Natural killer cell treated with Interleukin-12 subunit alpha and Interleukin-12 subunit beta and Interleukin-15 and Interleukin-18, amount 100 ng/mL, for 72 hours (primary cell): ENCODE measurements at places on chromosomes 7 and 10. TPM values are rescaled to one million over a fixed set of nuclear protein-coding genes. Genes with fewer than 3 reads are reported as not detected.
A peak's percentile ranks its signal among the peaks of the same experiment; 100 is the strongest.

- no peak overlapping the region for H3K27ac ChIP-seq
- no peaks in the 10 kb centered on the region for H3K36me3 ChIP-seq
- peaks cover under 1% of the 10 kb centered on the region for H3K4me1 ChIP-seq
These were observed 43.6 kb upstream of the MXI1 start for GRCh38 chr10:110163841-110164240.

DNA sequence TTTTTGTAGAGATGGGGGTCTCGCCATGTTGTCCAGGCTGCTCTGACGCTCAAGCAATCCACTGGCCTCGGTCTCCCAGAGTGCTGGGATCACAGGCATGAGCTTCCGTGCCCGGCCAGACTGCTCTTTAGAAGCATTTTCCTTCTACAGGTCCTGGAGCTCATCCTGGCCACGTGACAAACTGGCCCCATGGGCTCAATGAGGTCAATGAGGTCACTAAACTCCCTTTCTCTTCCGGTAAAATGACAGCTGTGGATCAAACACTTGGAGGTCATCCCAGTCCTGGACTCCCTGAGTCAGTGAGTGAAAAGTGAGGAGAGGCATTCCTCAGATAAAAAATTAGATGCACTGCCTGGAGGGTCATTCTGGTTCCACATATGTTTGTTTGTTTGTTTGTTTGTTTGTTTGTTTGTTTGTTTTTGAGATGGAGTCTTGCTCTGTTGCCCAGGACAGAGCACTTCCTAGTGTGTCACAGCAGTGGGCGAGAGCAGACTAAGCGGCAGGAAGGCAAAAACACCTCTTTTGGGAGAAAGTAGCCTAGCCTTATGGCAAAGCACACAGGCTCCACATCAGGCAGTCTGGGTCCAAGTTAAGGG, 134.9 kb downstream of the TNS3 start:
- no peaks in the 10 kb centered on the region for H3K27me3 ChIP-seq
- H3K4me1 ChIP-seq, result no peaks in the 10 kb centered on the region
- H3K36me3 ChIP-seq, result no peaks in the 10 kb centered on the region
- no peak overlapping the region for H3K27ac ChIP-seq

ANKRD30A gene
- total RNA-seq, result not detected

GRCh38 chr10:58480321-58480720, 32.4 kb upstream of the BICC1 start:
- DNase-seq, result no peak
- peaks cover 8% of the 10 kb centered on the region for H3K27me3 ChIP-seq

GRCh38 chr7:76278540-76278939, 23.9 kb upstream of the HSPB1 start:
- H3K36me3 ChIP-seq, result no peaks in the 10 kb centered on the region
- no peak overlapping the region for H3K27ac ChIP-seq
- H3K4me3 ChIP-seq, result no peak overlapping the region
- peaks cover 19% of the 10 kb centered on the region for H3K4me1 ChIP-seq

DNA sequence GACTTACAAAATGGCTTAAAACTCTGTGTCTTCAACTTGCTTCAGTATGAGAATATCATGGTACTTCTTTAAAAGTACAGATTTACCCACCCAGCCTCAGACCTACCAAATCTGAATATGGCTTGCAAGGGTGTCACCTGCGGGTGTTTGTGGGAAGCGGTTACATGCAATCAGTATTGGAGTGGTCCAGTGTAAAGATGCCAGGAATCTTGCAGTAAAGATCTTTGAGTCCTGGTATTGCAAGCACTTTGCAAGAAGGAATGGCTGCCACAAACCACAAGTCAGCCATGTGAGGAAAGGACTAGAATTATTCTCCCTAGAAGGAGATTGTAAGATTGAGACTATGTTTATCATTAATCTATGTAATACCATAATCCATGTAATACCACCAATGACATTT, 115.1 kb downstream of the PON1 start:
- DNase-seq, result no peak
- H3K36me3 ChIP-seq, result no peaks in the 10 kb centered on the region
- H3K4me3 ChIP-seq, result no peak overlapping the region
- peaks cover 8% of the 10 kb centered on the region for H3K27me3 ChIP-seq
- no peaks in the 10 kb centered on the region for H3K4me1 ChIP-seq
- no peak overlapping the region for H3K27ac ChIP-seq

- peak overlapping the region; percentile 65 for H3K27ac ChIP-seq
- peaks cover 5% of the 10 kb centered on the region for H3K36me3 ChIP-seq
- no peaks in the 10 kb centered on the region for H3K27me3 ChIP-seq
- no peak overlapping the region for H3K4me3 ChIP-seq
- DNase-seq, result peak; percentile 38
These were observed 30.3 kb downstream of the ZNF775 start for GRCh38 chr7:150409300-150410030.

GRCh38 chr10:105409370-105409769, 768.3 kb downstream of the SORCS3 start:
- H3K27ac ChIP-seq, result no peak overlapping the region
- H3K36me3 ChIP-seq, result peaks cover 6% of the 10 kb centered on the region
- no peaks in the 10 kb centered on the region for H3K4me1 ChIP-seq
- no peak for DNase-seq

- H3K36me3 ChIP-seq, result peaks cover 15% of the 10 kb centered on the region
- peak overlapping the region; percentile 85 for H3K4me3 ChIP-seq
- H3K27ac ChIP-seq, result peak overlapping the region; percentile 96
- H3K27me3 ChIP-seq, result no peaks in the 10 kb centered on the region
These were observed 4.6 kb downstream of the ARPC1B start for GRCh38 chr7:99379043-99379577.

NSMCE4A gene
- total RNA-seq, result 65.4 TPM

GRCh38 chr10:129945064-129945463, 19.0 kb downstream of the EBF3 start:
- H3K4me1 ChIP-seq, result no peaks in the 10 kb centered on the region
- no peak overlapping the region for H3K4me3 ChIP-seq
- no peaks in the 10 kb centered on the region for H3K36me3 ChIP-seq
- no peak for DNase-seq

GRCh38 chr10:71635251-71635866, 84.2 kb downstream of the C10orf105 start:
- H3K4me1 ChIP-seq, result peaks cover 6% of the 10 kb centered on the region
- H3K27ac ChIP-seq, result no peak overlapping the region
- H3K36me3 ChIP-seq, result no peaks in the 10 kb centered on the region
- H3K4me3 ChIP-seq, result no peak overlapping the region

ACTL6B gene
- not detected for total RNA-seq

GRCh38 chr7:76403780-76404494, 5.6 kb downstream of the SSC4D start:
- H3K4me1 ChIP-seq, result no peaks in the 10 kb centered on the region
- H3K4me3 ChIP-seq, result no peak overlapping the region
- DNase-seq, result no peak
- H3K27me3 ChIP-seq, result no peaks in the 10 kb centered on the region

DNA sequence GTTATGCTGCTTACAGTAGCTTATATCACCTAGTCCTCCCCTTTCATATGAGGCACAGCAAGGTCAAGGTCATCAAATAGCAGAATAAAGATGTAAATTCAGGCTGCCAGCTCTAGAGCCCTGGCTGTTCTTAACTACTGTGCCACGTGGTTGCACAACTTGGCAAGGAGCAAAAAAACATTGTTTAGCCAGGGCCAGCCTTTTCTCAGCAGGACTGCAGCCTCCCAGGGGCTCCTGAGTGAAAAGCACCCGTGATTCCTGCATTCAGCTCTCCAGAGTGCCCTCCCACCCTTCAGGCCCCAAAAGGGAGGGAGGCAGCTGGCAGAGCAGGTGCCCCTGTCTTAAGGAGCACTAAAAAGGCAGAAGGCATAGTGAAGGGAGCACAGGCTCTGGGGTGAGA, 31.8 kb upstream of the TM9SF3 start:
- peaks cover 44% of the 10 kb centered on the region for H3K36me3 ChIP-seq
- no peak overlapping the region for H3K4me3 ChIP-seq
- H3K4me1 ChIP-seq, result peaks cover 17% of the 10 kb centered on the region

GRCh38 chr10:12353399-12354242, 4.3 kb downstream of the CAMK1D start:
- no peak for DNase-seq
- peaks cover 43% of the 10 kb centered on the region for H3K4me1 ChIP-seq
- H3K4me3 ChIP-seq, result no peak overlapping the region
- no peaks in the 10 kb centered on the region for H3K36me3 ChIP-seq
- no peak overlapping the region for H3K27ac ChIP-seq
- no peaks in the 10 kb centered on the region for H3K27me3 ChIP-seq

SNCG gene
- not detected for total RNA-seq

FAM107B gene
- total RNA-seq, result 226 TPM

- H3K36me3 ChIP-seq, result no peaks in the 10 kb centered on the region
- DNase-seq, result no peak
- no peak overlapping the region for H3K4me3 ChIP-seq
- no peak overlapping the region for H3K27ac ChIP-seq
- peaks cover 12% of the 10 kb centered on the region for H3K27me3 ChIP-seq
- peaks cover 26% of the 10 kb centered on the region for H3K4me1 ChIP-seq
These were observed 95.5 kb downstream of the INPP5A start for GRCh38 chr10:132632851-132633684.

DYNC1I1 gene
- total RNA-seq, result not detected

VDAC2 gene
- 187 TPM for total RNA-seq

- no peaks in the 10 kb centered on the region for H3K36me3 ChIP-seq
- DNase-seq, result no peak
- H3K4me1 ChIP-seq, result no peaks in the 10 kb centered on the region
- H3K27me3 ChIP-seq, result peaks cover 52% of the 10 kb centered on the region
- no peak overlapping the region for H3K4me3 ChIP-seq
These were observed 33.2 kb upstream of the CALU start for GRCh38 chr7:128705891-128706333.

MYPN gene
- not detected for total RNA-seq

DNA sequence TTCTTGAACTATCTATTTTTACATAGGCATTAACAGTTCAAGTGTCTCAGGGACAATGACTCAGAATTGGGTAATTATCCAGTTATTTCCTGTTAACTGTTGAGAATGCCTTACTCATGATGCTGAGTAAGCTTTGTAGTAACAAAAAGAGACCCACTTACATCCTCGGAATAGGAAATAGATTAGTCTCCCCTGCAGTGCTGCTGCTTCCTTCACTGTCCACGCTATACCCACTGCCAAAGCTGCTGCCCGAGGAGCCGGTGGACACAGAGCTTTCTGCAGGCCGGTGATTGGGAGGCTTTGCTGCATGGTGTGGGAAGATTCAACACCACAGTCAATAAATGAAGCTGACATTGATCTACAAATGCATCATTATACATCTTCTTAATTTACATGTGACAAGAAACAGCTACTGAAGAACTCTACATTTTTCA, 357.1 kb downstream of the PCLO start:
- H3K4me3 ChIP-seq, result no peak overlapping the region
- H3K27ac ChIP-seq, result no peak overlapping the region
- no peaks in the 10 kb centered on the region for H3K4me1 ChIP-seq
- no peaks in the 10 kb centered on the region for H3K36me3 ChIP-seq

- peaks cover 7% of the 10 kb centered on the region for H3K4me1 ChIP-seq
- no peak overlapping the region for H3K27ac ChIP-seq
These were observed 33.6 kb downstream of the PLAU start for GRCh38 chr10:73944356-73945100.

- H3K36me3 ChIP-seq, result peaks cover 7% of the 10 kb centered on the region
- H3K4me1 ChIP-seq, result no peaks in the 10 kb centered on the region
These were observed 59.9 kb upstream of the EFCAB10 start for GRCh38 chr7:105640956-105641810.

- peaks cover 53% of the 10 kb centered on the region for H3K36me3 ChIP-seq
- H3K27me3 ChIP-seq, result no peaks in the 10 kb centered on the region
- peak overlapping the region; percentile 2 for H3K4me3 ChIP-seq
- peak overlapping the region; percentile 38 for H3K27ac ChIP-seq
- no peak for DNase-seq
These were observed 256.8 kb downstream of the CELF2 start for GRCh38 chr10:11274452-11274851.

UMAD1 gene
- total RNA-seq, result 11.4 TPM

DNA sequence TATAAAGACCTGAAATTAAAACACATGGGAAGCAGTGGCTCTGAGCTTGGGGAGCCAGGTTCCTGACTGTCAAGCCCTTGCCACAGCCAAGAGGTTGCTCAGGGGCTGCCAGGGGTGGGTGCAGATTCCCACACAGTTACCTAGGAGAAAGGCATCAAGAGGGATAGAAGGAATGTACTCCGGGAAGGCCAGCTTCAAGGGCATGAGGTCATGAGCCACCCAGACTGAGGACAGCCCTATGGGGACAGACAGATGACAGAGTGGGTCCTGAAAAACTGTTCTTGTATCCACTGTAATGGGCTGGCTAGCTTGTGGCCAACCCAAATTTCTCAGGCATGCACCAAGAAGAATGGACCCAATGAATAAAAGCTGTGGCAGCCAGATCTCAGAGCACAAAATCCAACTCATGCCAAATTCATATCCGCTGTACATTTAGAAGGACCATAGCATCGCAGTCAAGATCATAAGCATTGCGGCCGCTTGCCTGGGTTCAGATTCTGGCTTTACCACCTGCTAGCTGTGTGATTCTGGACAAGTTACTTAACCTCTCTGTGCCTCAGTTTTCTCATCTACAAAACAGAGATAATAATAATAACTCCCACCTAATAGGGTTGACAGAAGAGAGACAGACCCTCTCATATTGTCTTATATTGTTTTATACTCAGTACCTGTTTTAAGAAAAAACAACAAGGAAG, 44.9 kb upstream of the KCNMA1 start:
- no peaks in the 10 kb centered on the region for H3K36me3 ChIP-seq
- DNase-seq, result no peak
- no peak overlapping the region for H3K27ac ChIP-seq
- no peaks in the 10 kb centered on the region for H3K4me1 ChIP-seq

GRCh38 chr10:80769700-80770160, 232.0 kb downstream of the SH2D4B start:
- H3K4me3 ChIP-seq, result no peak overlapping the region
- H3K4me1 ChIP-seq, result no peaks in the 10 kb centered on the region
- H3K36me3 ChIP-seq, result no peaks in the 10 kb centered on the region
- no peak overlapping the region for H3K27ac ChIP-seq

CFAP70 gene
- total RNA-seq, result 1.5 TPM

GRCh38 chr10:125868372-125868975, 12.6 kb downstream of the DHX32 start:
- H3K27ac ChIP-seq, result no peak overlapping the region
- no peak for DNase-seq
- no peak overlapping the region for H3K4me3 ChIP-seq
- H3K36me3 ChIP-seq, result no peaks in the 10 kb centered on the region

- peaks cover 17% of the 10 kb centered on the region for H3K27me3 ChIP-seq
- no peak for DNase-seq
- no peak overlapping the region for H3K27ac ChIP-seq
These were observed 76.3 kb upstream of the C7orf33 start for GRCh38 chr7:148514236-148514635.

GRCh38 chr10:29734962-29735627, 100.3 kb upstream of the SVIL start:
- H3K4me3 ChIP-seq, result peak overlapping the region; percentile 19
- peaks cover 9% of the 10 kb centered on the region for H3K27me3 ChIP-seq
- H3K27ac ChIP-seq, result no peak overlapping the region
- no peaks in the 10 kb centered on the region for H3K4me1 ChIP-seq

DNA sequence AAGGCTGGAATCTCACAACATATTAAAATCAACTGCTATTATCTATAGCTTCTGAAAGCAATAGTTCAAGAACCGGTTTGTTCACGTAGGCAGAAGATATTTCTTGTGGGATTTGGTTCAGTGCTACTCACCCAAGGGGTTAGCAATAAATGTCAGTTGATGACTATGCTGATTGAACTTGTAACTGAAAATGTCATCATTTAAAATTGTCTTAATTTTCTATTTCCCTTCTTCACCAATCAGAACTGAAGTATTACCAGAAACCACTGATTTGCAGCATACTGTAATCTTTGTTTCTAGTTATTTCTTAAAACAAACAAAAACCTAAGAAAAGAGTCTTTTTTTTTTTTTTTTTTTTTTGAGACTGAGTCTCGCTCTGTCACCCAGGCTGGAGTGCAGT, 46.1 kb downstream of the CPEB3 start:
- no peak overlapping the region for H3K27ac ChIP-seq
- no peak overlapping the region for H3K4me3 ChIP-seq
- H3K4me1 ChIP-seq, result peaks cover 31% of the 10 kb centered on the region
- DNase-seq, result no peak
- no peaks in the 10 kb centered on the region for H3K36me3 ChIP-seq
- no peaks in the 10 kb centered on the region for H3K27me3 ChIP-seq
